ENCODE measurements at places on chromosomes 1 and 21. TPM values are rescaled to one million over a fixed set of nuclear protein-coding genes. Genes with fewer than 3 reads are reported as not detected.

DNA sequence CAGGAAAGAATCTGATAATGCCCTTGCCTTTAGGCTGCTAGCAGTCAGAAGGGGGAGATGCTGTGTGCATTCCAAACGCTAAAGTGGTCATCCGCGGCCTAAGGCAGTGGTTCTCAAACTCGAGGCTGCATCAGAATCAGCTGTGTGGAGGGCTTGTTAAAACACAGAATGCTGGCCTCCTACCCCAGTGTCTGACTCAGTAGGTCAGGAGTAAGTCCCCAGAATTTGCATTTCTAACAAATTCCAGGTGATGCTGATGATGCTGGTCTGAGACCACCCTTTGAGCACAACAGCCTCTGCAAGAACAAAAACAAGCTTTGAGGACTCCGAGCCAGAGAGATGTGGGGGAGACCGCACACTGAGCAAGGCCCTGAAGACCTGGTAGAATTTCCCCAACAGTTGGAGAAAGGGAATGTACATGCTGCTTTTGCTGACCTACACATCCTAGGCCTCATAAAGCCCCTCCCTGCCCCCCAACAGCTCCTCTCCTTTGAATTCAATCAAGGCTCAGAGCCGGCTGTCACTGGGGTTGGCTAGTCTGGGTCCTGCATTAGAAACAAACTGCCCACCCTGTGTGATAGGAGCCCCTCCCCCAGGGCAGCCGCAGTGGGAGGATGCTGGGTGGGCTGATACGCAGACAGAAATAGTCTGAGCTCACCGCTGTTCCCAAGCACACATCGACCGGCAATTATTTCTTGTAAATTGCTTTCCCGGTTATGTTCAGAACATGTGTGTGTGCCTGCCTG lies 27.1 kb downstream of the SHISAL2A start:
- no peak for DNase-seq

DNA sequence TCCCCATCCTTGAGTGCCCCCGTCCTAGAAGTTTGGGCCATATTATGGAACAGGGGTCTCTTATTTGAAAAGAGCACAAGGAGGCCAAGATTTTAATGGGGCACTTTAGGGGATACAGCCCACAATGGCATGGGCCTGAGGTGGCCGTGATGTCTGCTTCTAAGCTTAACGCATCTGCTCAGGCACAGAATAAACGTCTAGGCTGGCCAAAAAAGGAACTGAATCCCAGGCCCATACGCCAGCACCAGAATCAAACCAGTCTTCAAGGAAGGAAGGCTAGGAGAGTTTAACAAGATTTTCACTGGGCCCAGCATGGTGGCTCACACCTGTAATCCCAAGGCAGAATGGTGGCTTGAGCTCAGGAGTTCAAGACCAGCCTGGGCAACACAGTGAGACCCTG lies 9.2 kb upstream of the SARS1 start:
- no peak for DNase-seq

- no peak for DNase-seq
These were observed 35.1 kb downstream of the NUAK2 start for GRCh38 chr1:205286335-205286950.

GNG4 gene
- 0.18 TPM for total RNA-seq
